ENCODE measurements at places on chromosomes 2 and 18. TPM values are rescaled to one million over a fixed set of nuclear protein-coding genes. Genes with fewer than 3 reads are reported as not detected.

ARHGAP28 gene
- not detected for total RNA-seq

- H3K27me3 ChIP-seq = no peaks in the 10 kb centered on the region
- no peak overlapping the region for H3K27ac ChIP-seq
- peaks cover 14% of the 10 kb centered on the region for H3K4me1 ChIP-seq
- H3K36me3 ChIP-seq = peaks cover 57% of the 10 kb centered on the region
- no peak overlapping the region for H3K4me3 ChIP-seq
Measured at GRCh38 chr2:11764359-11764758, 17.9 kb downstream of the LPIN1 start.

DNA sequence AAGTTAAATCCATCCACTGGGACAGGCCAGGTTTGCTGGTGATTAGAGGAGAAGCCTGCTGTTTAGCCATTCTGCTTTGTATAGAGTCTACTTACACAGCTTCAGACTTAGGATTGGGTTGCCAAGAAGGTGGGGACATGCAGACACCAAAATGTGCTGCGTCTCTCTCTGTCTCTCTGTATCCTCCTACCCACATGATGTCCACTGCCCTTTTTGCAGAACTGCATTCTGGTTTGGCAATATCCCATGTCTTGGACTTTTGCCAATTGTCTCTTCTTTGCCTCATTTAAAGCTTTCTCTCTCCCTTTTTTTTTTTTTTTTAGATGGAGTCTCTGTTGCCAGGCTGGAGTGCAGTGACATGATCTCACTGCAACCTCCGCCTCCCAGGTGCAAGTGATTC is 261.1 kb upstream of the FN1 start:
- H3K4me1 ChIP-seq = no peaks in the 10 kb centered on the region
- H3K4me3 ChIP-seq = no peak overlapping the region
- no peak for DNase-seq
- no peaks in the 10 kb centered on the region for H3K36me3 ChIP-seq

PRKCE gene
- 16.5 TPM for total RNA-seq

ZNF892 gene
- 2.0 TPM for total RNA-seq

DNA sequence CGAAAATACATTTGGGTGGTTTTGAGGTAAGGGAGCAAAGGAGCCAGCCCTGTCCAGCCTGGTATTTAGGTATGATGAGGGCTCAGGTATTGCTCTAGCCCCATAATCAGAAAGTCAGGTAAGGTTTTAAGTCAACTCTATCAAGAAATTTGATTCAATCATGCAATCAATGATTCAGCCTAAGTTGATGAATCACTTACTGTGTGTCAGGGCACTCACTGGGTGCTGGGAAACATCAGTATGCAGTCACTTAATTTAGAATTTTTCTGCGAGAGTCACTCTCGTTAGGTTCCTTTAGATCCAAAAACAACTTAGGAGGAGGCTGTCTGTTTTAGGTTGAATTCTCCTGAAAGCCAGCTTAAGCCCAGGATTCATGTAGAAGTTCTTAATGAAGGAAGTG is 17.7 kb upstream of the SERPINB2 start:
- no peak for DNase-seq
- H3K27me3 ChIP-seq = no peaks in the 10 kb centered on the region
- H3K4me3 ChIP-seq = no peak overlapping the region
- no peaks in the 10 kb centered on the region for H3K36me3 ChIP-seq
- no peaks in the 10 kb centered on the region for H3K4me1 ChIP-seq

DNA sequence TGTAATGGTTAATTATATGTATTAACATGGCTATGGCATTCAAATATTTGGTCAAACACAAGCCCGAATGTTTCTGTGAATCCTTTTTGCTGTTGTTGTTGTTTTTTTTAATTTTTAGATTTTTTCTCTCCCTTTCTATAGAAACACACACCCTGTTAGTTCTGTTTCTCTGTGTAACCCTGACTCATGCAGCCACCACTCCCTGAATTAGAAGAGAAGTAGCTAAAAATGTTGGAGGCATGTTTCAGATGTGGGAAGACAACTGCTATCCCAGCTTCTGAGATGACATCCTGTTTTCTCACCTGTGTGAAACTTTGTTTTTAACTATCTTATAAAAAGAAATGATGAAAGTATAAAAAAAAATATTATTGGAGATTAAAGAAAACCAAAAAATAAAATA is 219.6 kb upstream of the RGPD4 start:
- no peak overlapping the region for H3K4me3 ChIP-seq
- no peaks in the 10 kb centered on the region for H3K27me3 ChIP-seq
- no peaks in the 10 kb centered on the region for H3K4me1 ChIP-seq
- H3K27ac ChIP-seq = no peak overlapping the region
- DNase-seq = no peak
- no peaks in the 10 kb centered on the region for H3K36me3 ChIP-seq

LIPG gene
- total RNA-seq = not detected

RABL2A gene
- 22.5 TPM for total RNA-seq

DNA sequence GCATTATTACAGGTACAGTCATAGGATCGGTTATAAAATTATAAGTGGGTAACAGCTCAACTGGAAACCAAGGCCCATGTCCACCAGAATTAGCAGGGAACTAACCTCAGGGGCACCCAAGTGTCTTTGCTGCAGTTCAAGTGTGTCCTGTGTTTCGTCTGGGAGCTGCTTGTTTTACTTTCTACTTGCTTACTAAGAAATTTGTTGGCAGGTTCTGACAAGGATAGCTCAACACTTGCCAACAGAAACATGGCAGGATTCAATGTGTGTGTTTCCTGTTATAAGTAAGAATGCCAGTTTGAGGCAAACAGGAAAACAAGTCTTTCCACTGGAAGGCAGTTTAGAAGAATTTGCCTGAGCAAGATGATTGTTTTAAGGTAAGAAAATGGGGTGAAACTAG is 104.5 kb downstream of the EPHA4 start:
- peaks cover 7% of the 10 kb centered on the region for H3K4me1 ChIP-seq
- DNase-seq = no peak
- H3K27me3 ChIP-seq = no peaks in the 10 kb centered on the region

Data from CD4-positive, CD25-positive, alpha-beta regulatory T cell (primary cell).